ENCODE measurements at places on chromosomes 5 and 9. TPM values are rescaled to one million over a fixed set of nuclear protein-coding genes. Genes with fewer than 3 reads are reported as not detected.

- DNase-seq = no peak
These were observed 897.8 kb upstream of the ACO1 start for GRCh38 chr9:31486630-31487029.

DNA sequence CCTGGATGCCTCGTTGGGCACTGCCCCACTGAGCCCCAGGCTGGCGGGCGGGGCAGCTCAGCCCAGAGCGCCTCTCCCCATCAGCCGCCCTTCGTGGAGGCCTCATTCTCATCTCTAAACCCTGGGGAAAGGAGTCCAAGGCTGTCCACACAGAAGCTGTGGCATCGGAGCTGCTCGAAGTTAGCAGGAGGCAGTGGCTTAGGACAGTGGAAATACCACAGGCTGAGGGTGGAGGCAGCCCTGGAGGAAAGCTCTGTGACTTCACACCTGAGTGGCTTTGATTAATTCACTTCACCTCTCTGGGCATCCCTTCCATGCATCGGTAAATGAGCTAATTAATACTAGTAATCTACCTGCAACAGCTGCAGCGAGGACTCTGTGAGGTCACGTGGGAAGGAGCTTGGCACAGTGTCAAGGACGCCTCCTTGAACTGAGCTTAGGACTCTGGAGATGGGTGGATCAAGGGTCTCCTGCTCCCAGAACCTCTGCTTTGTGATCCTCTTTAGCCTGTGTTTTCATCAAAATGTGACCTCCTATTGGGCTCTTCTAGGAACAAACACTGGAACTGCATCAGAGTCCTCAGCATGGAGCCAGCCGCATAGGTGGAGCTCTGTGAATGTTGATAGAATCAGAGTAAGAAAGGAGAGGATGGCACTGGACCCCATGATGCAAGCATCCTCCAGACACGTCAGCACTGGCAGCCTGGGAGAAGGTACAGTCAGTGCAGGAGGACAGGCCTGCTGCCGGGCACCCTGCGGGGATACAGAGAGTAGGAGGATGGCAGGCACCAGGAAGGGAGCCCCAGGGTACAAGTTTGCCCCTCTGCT, 842 bp upstream of the ANGPTL2 start:
- no peak for DNase-seq

GRCh38 chr5:132812781-132813598, at the start of gene SOWAHA:
TSS of gene SOWAHA (plus strand) at chr5:132813302. CDS start at chr5:132813622, 320 bp downstream.
- DNase-seq = no peak

GRCh38 chr9:108217431-108218349, 638.1 kb downstream of the ACTL7B start:
- DNase-seq = no peak

STING1 gene
- 141 TPM for total RNA-seq

CDX1 gene
- total RNA-seq = not detected

TRPM6 gene
- total RNA-seq = not detected
